ENCODE measurements at places on chromosomes 3 and 15.

DNA sequence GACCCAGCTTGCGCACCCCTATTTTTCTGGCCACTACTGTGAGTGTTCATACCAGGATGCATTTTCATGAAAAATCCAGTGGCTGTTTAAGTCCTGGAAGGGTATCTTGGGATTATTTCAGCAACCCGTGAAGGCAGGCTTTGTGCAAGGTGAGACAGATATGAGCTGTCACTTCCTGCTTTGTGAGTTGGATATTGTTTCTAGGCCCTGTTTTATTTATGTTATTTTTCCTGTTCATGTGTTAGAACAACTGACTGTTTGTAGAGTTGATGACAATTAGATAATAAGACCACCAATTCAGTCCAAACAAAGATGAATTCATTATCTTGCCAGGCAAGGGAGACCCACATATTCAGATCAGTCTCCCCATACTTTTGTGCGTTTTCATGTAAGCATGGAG is 42.5 kb downstream of the ZBTB38 start:
- peak; percentile 50 for DNase-seq

GRCh38 chr3:122957707-122958689 is 69.6 kb downstream of the SEMA5B start:
- DNase-seq = no peak

DNA sequence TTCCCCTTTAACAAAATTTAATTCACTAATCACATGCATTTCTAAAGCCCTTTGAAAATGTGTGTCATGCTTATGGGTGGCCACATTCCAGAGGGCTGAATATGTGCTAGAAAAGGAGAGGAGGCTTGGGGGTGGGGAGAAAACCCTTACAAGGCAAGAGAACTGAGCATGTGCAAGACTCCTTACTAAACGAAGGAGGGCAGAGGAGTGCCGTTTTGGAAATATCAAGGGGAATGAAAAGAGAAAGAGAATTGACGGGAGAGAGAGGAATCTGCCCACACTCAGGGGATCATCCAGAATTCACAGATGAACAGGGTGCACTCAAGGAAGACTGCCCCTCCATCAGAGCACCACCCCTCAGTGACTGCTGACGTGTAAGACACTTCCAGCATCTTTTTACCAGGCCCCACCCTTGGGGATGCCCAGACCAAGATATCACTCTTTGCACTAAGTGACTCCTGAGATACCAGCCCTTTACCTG is 37.9 kb upstream of the TSC22D2 start:
- peak; percentile 97 for DNase-seq

- DNase-seq = peak; percentile 56
These were observed 49.7 kb upstream of the SCAANT1 start for GRCh38 chr3:63961891-63962290.

- peak; percentile 17 for DNase-seq
These were observed 828 bp upstream of the ATOSA start for GRCh38 chr15:52680041-52680391.

GRCh38 chr15:88220443-88221335 is 35.9 kb downstream of the NTRK3 start:
- DNase-seq = no peak

- no peak for DNase-seq
These were observed 40.3 kb upstream of the ZCWPW2 start for GRCh38 chr3:28308196-28308595.

DNA sequence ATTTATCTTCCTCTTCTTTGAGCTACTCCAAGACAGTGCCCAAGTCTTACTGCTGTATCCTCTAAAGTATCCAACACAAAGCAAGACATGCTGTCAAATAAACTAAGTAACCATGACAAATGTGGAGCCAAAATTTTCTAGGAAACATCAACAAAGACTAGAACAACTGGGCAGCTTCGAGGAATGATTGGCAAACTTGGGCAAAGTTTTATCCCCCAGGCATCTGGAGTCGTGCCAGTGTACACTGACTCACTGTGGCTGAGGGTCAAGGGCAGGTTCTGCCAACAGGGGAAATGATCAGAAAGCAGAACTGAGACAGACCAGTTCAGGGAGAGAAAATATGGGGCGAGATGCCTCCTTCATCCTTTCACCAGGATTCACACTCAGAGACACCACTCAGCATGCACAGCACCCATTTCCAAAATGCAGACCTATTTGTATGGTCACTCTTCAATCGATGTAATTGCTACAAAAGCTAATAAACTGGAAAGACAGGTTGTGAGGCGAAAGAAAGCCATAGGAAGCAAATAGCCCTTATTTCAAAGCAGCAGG is 65.8 kb downstream of the MB21D2 start:
- peak; percentile 77 for DNase-seq

DNA sequence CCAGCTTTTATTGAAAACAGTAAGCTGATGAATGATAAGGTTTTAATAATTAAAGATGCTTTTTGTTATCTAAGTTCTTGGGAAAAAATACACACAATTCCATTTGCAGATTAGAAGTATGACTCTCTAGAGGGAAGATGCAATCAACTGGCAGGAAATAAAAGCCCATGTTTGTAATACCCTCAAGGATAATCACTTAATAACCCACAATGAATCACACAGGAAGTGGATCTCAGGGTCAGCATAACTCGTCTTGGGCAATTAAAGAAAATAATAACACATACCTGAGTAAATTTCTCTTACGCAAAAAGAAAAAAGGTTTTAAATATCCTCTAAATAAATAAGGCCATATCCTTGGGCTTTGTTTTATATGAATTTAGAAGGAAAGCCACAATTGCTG is 9.4 kb upstream of the EID1 start:
- DNase-seq = peak; percentile 67

DNA sequence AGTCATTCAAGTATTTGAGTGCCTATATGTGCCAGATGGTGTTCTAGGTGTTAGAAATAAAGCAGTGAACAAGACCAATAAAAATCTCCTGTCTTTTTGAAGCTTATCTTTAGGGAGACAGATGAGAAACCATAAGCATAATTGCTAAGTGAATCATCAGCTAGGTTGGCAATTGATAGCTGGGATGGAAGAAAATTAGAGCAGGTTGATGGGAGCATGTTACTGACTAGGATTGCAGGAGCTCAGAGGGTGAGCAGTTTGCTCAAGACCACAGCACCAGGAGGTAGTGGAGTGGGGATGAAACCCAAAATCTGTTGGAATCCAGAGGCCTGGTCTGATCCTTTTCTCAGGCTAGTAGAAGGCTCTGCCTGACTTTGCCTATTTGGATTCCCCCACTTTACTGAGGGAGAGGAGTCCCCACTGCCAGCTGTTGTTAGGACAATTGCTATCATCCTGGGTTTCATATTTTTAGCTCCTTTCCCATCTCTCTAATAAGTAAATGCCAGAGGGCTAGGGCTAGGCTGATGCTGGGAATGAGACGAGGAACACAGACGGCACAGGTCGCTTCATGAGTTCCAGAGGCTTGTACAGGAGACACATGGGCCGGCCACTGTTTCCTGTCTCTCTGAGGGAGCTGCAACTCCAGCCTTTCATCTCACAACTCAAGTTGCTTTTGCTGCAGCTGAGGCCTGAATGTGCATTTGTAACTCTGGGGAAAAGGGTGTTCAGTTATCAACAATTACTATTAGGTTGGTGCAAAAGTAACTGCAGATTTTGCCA is 102.9 kb downstream of the CACNA1D start:
- no peak for DNase-seq

GRCh38 chr3:58963928-58964503 is 85.8 kb downstream of the CFAP20DC start:
- DNase-seq = no peak

GRCh38 chr3:29240248-29240647 is 40.6 kb upstream of the RBMS3 start:
- DNase-seq = peak; percentile 58

- DNase-seq = no peak
These were observed 20.4 kb upstream of the SLC25A38 start for GRCh38 chr3:39362812-39363211.

- no peak for DNase-seq
These were observed 337.2 kb downstream of the SATB1 start for GRCh38 chr3:18087988-18088387.

DNA sequence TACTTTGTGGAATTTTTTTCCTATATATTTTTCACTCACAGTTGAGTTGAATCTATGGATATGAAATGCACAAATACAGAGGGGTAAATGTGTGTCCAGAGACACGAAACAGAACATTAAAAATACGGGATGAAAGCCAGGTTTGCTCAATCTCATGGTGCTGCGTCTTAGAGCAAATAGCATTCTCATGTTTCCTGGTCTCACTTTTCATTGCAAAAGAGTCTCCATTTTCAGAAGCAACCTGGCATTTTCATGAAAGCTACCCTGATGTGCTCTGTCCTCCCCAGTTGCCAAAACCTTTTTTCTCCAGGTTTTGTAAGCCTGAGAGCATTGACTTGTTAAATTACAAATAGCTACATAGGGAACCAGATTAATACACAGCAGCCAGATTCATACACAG is 49.5 kb upstream of the MBNL1 start:
- DNase-seq = no peak

GRCh38 chr15:51341366-51342226 is at the start of gene GLDN:
Gene GLDN (plus strand): TSS chr15:51341655. CDS start chr15:51341685, 30 bp downstream.
- no peak for DNase-seq

- peak; percentile 60 for DNase-seq
These were observed 45.8 kb upstream of the ATP13A3 start for GRCh38 chr3:194532591-194532990.

GRCh38 chr3:28598165-28598564 is 249.5 kb upstream of the AZI2 start:
- DNase-seq = no peak

Measured in astrocyte of the spinal cord (primary cell).